Activated naive CD4-positive, alpha-beta T cell treated with anti-CD3 and anti-CD28 coated beads for 36 hours (primary cell): ENCODE measurements at places on chromosomes 7 and 10. TPM values are rescaled to one million over a fixed set of nuclear protein-coding genes. Genes with fewer than 3 reads are reported as not detected.

- H3K4me3 ChIP-seq: no peak overlapping the region
- peaks cover 3% of the 10 kb centered on the region for H3K36me3 ChIP-seq
- no peaks in the 10 kb centered on the region for H3K27me3 ChIP-seq
- peaks cover 4% of the 10 kb centered on the region for H3K4me1 ChIP-seq
- no peak overlapping the region for H3K27ac ChIP-seq
Measured at GRCh38 chr10:92208157-92208720, 82.6 kb downstream of the CPEB3 start.

- no peak overlapping the region for H3K27ac ChIP-seq
- no peaks in the 10 kb centered on the region for H3K36me3 ChIP-seq
- peaks cover 1% of the 10 kb centered on the region for H3K27me3 ChIP-seq
Measured at GRCh38 chr10:88765816-88766215, 6.0 kb downstream of the LIPN start.

DNA sequence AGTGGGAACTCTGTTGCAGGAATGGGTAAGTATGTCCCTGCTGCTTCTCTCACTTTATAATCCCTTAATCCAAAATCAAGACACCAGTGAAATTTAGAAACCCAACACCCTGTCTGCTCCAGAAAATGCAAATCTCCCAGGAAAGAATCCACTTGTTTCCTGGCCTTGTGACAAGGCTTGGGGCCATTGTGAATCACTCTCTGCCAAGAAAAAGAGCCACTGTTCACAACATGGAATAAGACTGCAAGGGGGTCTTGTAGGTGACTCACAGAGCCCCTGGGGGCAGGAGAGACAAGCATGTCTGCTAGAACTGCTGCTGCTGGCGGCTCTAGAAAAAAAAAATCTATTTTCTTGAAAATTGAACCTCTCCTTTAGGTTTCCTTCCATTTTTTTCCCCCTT, 191.2 kb downstream of the SORCS1 start:
- DNase-seq: no peak
- no peaks in the 10 kb centered on the region for H3K36me3 ChIP-seq
- no peak overlapping the region for H3K27ac ChIP-seq
- no peak overlapping the region for H3K4me3 ChIP-seq
- H3K4me1 ChIP-seq: no peaks in the 10 kb centered on the region

DNA sequence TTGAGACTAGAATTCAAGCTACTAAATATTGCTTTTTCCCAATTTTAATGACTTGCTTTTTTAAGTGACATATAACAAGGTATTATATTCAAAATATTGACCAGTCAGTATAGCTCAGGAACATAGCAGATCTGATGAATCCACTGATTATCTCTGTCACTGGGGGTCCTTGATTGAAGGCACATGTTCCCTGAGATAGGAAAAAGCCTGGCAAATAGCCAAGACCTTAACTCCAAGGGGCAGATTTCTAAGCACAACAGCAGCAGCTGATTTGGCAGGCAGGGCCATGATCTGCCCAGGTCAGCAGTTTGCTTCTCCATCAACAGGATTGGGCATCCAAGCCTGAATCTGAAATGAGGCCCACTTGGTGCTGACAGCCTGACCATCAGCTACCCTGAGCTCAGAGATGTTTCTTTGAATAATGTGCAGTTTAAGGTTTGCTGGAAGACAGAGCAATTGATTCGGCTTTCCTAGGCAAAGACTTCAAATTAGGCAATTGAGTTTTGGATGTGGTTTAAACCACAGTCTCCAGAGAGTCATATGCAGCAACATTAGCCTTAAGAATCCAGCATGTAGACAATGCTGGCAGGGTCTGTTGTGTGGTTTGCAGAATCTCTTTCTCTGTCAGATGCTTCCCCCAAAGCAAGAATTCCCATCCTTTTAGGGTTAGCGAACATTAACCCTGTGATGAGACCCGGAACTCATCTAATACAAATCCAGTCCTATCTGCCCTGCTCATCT, 352.6 kb downstream of the ADRA2A start:
- no peaks in the 10 kb centered on the region for H3K4me1 ChIP-seq
- no peak overlapping the region for H3K27ac ChIP-seq
- H3K4me3 ChIP-seq: no peak overlapping the region
- peaks cover 2% of the 10 kb centered on the region for H3K27me3 ChIP-seq
- DNase-seq: no peak

Gene INHBA
- not detected for total RNA-seq

Gene OR2A42
- not detected for total RNA-seq

Gene SPDYE16
- 0.12 TPM for total RNA-seq

Gene LRRC4
- 0.74 TPM for total RNA-seq
